ENCODE measurements at places on chromosomes 7 and 10.

GRCh38 chr10:74255214-74255613 lies 104.2 kb downstream of the ADK start:
- no peak for DNase-seq

DNA sequence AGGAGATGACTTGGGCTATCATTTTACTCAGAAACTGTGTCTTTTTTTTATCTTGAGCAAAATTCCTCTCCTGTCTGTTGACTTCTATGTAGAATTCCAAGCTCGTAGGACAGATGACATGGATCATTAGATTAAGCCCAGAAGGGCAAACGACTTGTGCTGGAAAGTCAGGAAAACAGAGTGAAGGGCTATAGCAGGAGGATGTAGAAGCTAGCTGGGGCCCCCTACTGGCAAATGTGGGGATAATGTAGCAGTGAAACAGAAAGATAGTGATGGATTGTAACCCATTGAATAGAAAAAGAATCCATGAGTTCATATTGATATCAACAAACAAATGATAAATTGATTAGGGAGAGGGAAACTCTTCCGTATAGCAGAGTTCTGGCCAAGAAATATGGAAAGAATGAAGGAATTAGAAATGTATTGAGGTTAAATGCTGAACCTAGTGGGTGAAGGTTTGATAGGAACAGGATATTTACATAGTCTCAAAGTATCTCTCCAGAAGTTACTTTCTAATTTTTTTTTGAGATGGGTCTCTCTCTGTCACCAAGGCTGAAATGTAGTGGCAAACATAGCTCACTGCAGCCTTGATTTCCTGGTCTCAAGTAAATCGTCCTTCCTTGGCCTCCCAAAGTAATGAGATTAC lies 103.6 kb downstream of the LYZL1 start:
- DNase-seq, result peak; percentile 64

GRCh38 chr10:114682121-114682520 lies 24.0 kb upstream of the ABLIM1 start:
- DNase-seq, result no peak

DNA sequence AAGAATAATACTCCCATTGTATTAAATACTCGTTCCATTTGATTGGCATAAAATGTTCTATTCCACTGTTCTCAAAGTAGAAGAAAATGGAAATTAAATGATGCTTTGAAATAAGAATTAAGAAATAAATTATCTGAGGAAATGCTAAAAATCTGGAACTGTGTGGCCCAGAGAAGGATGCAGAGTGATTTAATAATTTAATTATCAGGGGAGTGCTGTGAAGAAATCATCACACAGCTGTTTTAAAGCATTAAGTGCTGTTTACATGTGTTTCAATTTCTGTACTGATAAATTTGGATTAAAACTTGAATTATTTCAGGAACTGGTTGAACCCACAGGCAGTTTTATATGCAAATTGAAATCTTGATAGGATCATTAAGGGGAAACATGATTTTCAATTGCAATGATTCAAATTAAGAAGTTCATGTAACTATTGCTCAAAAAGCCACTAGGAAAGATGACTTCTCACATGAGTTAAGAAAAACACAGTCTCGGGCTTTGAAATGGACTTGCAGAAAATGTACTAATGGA lies 56.3 kb downstream of the COL28A1 start:
- no peak for DNase-seq

DNA sequence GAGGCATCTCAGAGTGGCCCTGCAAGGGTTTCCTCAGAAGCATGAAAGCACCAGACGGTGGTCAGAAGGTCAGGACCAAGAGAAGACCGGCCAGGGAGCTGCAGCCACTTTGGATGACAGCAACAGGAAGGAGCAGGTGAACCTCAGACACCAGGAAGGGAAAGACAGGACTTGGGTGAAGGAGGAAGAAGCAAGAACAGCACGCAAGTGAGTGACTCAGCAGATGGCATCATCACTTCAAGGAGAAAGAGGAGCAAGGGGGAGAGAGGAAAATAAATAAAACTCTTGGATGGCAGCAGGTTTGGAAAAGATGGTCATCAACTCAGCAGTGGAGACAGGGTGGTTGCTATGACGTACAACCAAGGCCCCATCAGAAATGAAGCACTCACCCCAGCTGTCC lies 31.6 kb downstream of the NCAPG2 start:
- DNase-seq, result no peak

DNA sequence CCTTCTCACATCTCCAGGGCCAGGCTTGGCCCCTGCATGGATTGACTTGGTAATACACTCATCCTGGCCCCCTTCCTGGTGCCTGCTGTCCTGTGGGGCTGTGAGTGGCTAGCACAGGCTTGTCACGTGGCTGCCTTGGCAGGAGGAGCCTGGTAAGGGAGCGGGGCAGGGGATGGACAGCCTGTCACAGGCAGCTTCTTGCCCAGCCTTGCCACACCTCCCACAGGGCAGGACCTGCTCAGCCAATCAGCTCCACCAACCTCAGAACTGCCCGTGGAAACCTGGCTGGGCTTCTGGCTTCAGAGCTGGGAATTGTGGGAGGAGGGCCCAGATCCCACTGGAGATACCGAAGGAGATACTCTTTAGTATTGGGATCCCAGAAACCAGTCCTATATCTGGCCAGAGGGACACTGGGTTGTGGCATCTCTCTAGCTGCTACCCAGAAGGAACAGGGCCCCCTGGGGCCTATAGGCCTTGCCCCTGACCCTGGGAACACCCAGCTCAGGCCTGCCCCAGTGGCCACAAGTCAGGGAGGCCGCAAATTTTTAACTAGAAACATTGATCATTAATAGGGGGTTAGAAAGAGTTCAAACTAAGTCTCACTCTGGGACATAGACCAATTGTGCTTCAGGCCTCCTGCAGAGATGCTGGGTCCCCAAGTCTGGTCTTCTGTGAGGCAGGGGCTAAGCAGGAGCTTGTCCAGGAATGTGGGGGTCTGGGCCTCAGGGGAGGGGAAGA lies at the start of gene HOGA1:
HOGA1 (plus strand) TSS at position 330 of the 738 bp plus-strand sequence; CDS start at position 645, 315 bp downstream.
- peak; percentile 52 for DNase-seq
